ENCODE measurements at places on chromosomes 16 and 17.
A peak's percentile ranks its signal among the peaks of the same experiment; 100 is the strongest.

- DNase-seq = peak; percentile 82
Observed at GRCh38 chr17:45394913-45395568, 37.6 kb downstream of the ARHGAP27 start.

GRCh38 chr16:81767987-81768592 is 11.0 kb upstream of the PLCG2 start:
- DNase-seq = no peak

- DNase-seq = no peak
Observed at GRCh38 chr17:14922411-14922810, 342.7 kb downstream of the PMP22 start.

GRCh38 chr16:86722970-86723369 is 144.6 kb downstream of the FOXL1 start:
- DNase-seq = no peak

DNA sequence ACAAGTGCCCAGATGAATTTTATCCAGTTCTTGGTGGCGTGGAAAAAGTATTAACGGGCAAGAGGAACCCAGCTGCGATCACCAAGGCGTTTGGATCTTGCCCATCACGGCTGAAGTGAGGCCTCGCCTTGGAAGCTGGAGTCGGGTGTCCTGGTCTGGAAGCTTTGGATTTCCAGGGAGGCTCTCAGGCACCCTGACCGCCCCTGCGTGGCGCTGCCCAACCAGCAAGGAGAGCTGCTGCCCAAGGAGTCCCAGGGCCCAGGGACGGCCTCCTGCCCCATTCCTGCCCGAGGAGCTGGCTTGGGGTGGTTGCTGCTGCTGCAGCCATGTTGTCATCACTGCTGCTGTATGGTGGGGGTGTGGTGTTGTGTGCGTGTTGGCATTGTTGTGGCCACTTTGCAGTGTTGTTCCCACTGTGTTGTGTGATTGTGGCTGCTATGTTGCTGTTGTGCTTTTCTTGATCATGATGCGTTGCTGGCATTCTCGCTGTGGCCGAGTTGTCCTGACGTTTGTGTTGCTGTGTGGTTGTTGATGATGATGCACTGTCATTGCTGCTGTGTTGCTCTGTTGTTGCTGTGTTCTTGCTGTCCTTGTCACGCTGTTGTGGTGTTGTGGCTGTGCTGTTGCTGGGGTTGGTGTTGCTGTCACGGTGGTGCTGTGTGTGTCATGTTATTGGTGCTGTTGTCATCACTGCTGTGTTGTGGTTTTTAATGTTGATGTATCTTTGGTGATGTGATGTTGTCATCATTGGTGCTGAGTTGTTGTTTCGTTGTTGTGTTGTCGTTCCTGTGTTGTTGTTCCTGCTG is 318.8 kb downstream of the C16orf95 start:
- no peak for DNase-seq

GRCh38 chr16:64773638-64774037 is 348.2 kb downstream of the CDH11 start:
- DNase-seq = no peak

GRCh38 chr16:22077700-22078313 is 14.5 kb upstream of the VWA3A start:
- peak; percentile 78 for DNase-seq

- no peak for DNase-seq
Observed at GRCh38 chr17:53924530-53925455, 102.1 kb downstream of the KIF2B start.

- no peak for DNase-seq
Observed at GRCh38 chr16:53629151-53629550, 74.5 kb downstream of the RPGRIP1L start.

GRCh38 chr17:43006639-43007551 is at the start of gene IFI35:
TSS of gene IFI35 (plus strand) at chr17:43006784. CDS start at chr17:43006948, 164 bp downstream.
- DNase-seq = peak; percentile 89

GRCh38 chr17:58341861-58342475 is 10.0 kb downstream of the SUPT4H1 start:
- DNase-seq = no peak

DNA sequence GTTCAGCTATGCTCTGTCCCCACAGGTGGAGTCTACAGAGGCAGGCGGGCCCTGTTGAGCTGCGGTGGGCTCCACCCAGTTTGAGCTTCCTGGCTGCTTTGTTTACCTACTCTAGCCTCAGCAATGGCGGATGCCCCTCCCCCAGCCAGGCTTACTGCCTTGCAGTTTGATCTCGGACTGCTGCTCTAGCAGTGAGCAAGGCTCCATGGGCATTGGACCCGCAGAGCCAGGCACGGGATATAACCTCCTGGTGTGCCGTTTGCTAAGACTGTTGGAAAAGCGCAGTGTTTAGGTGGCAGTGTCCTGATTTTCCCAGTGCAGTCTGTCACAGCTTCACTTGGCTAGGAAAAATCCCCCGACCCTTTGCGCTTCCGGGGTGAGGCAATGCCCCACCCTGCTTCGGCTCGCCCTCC is 89.1 kb downstream of the BCAS3 start:
- DNase-seq = no peak

DNA sequence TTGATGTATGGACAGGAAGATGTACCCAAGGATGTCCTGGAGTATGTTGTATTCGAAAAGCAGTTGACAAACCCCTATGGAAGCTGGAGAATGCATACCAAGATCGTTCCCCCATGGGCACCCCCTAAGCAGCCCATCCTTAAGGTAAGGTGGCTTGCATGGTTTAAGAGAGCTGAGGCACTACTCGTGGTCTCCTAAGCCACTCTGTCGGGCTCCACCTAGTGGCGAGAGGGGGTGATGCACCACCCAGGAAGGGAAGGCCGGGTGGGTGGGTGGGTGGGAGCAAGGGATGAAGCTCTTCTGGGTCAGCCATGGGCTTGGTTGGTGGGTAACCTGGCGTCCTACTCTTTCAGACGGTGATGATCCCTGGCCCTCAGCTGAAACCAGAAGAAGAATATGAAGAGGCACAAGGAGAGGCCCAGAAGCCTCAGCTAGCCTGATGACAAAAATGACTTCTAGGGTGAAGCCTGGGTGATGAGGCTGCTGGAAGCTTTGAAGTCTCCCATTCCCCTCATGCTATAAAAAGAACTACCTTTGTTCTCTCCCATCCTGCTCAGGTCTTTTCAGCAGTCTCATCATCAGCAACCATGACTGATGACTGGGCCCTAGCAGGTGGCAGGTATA is 21.5 kb downstream of the GPR179 start:
- DNase-seq = peak; percentile 65

DNA sequence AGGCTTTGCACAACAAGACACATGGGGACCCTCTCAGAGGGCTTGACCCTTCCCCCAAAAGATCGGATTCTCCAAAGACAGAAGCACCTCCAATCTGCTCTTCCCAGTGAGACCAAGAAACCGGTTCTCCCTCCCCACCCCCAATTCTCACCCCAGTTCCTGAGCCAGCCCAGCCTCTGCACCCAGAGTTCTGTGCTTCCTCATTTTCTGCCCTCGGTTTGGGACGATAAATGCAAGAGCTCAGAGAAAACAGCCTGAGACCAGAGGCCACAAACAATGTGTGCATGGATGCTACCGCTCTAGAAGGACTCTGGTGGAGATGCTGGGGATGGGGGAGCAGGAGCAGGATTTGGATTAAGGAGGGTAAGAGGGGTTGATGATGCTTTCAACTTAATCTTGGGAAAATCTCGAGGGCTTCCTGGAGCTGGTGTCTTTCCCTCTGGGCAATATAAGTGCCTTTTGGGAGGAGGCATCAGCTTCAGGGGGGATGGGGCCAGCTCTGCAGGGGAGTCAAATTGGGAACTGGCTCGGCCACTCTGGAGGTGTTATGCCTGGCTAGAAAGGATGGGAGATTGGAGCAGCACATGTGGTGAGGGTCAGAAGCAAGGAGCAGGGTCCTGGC is 6.0 kb downstream of the KRT15 start:
- DNase-seq = no peak

GRCh38 chr17:40309949-40310510 is 1.1 kb downstream of the RARA start:
- DNase-seq = peak; percentile 39

GRCh38 chr17:74201250-74201649 is 2.2 kb upstream of the RPL38 start:
- DNase-seq = no peak
